Activated T-helper 1 cell treated with Interleukin-2 at 50 U/mL for 16 hours (primary cell): ENCODE measurements at places on chromosomes 13 and 19.

DNA sequence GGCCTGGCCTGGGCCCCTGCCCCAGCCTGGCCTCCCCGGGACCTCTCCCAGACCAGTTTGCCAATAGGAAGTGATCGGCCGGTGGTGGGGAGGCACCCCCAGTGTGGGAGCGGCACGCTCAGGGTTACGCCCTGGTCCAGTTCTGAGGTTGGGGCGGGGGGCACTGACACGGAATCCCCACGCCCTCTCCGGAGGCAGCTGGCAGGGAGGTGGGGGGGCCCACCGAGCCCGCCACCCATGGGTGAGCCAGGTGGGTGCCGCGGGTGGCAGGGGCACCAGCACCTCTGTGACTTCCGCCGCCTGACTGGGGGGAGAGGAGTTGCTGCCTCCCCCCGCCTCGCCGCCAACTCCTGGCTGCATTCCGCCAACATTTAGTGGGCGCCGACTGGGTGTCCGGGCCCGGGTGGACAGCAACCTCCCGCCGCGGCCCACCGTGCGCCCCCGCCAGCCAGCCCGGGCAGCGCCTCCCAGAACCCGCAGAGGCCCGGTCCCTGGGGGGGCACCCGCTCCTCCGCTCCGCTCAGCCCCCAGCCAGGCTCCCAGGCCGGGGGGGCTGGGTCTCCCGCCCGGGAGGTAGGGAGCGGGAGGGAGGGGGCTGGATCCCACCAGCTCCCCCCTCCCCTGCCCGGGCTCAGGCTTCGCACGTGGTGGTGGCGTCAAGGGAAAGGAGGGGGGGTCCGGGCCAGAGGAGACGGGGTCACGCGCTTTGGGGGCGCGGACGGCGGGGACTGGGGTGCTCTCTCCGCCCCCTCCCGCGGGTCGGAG lies 2.0 kb downstream of the ZBTB7A start:
- no peak for DNase-seq

DNA sequence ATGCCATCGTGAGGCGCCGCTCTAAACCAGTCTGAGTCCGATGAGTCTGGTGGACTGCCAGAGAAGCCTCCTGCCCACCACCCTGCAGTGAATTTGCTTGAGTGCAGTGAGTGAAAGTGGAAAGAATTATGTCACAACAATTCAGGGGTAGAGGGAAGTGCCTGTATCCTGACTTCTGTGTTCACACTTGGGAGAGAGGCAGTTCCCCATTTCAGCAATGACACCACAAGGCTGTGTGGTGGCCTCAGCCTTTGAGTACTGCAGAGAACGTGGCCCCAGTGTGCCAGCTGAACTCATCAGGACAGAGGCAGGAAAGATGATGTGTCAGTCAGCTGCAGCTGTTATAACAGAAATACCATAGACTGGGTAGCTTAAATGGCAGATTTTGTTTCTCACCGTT lies 155.6 kb downstream of the COG6 start:
- no peak for DNase-seq

GRCh38 chr13:113117911-113118260 lies 4.7 kb upstream of the F10 start:
- no peak for DNase-seq

GRCh38 chr19:31804668-31805067 lies 455.4 kb upstream of the TSHZ3 start:
- DNase-seq, result no peak

- no peak for DNase-seq
Observed at GRCh38 chr13:25806264-25806974, 245.4 kb downstream of the SHISA2 start.

GRCh38 chr13:101942535-101943157 lies 459.2 kb downstream of the FGF14 start:
- no peak for DNase-seq

GRCh38 chr13:102793611-102794355 lies 5.0 kb downstream of the POGLUT2 start:
- no peak for DNase-seq

GRCh38 chr13:90806016-90806615 lies 541.4 kb upstream of the MIR17HG start:
- no peak for DNase-seq

- peak; percentile 78 for DNase-seq
Observed at GRCh38 chr19:19145684-19146608, 7.7 kb upstream of the TMEM161A start.

- peak; percentile 52 for DNase-seq
Observed at GRCh38 chr19:1251330-1252220, 3.2 kb downstream of the MIDN start.

- no peak for DNase-seq
Observed at GRCh38 chr19:7674010-7675005, 2.6 kb upstream of the MCEMP1 start.

GRCh38 chr13:27005976-27006518 lies 165.6 kb downstream of the USP12 start:
- DNase-seq, result no peak

GRCh38 chr19:12639901-12640613 lies 26.5 kb downstream of the MAN2B1 start:
- peak; percentile 68 for DNase-seq

DNA sequence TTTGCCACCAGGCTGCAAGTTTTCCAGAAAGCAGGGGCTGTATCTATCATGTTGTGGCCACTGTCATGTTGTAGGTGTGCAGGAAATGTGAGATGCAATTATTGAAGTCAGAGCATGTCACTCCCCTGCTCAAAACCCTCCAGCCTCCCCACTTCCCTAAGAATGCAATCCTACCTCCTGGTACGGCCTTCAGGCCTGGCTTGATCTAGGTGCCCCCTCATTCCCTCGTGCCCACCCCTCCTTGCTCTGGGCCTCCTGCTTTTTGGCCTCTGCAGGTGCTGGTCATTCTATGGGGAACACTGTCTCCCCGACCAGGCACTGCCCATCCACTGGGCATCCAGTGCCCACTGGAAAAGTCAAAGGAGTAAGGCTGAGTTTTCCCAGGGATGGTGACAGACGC lies 28.5 kb upstream of the MATK start:
- DNase-seq, result no peak

GRCh38 chr13:28097503-28097902 lies 2.9 kb downstream of the FLT3 start:
- no peak for DNase-seq

GRCh38 chr13:41961466-41961760 lies 504 bp upstream of the VWA8 start:
- no peak for DNase-seq

DNA sequence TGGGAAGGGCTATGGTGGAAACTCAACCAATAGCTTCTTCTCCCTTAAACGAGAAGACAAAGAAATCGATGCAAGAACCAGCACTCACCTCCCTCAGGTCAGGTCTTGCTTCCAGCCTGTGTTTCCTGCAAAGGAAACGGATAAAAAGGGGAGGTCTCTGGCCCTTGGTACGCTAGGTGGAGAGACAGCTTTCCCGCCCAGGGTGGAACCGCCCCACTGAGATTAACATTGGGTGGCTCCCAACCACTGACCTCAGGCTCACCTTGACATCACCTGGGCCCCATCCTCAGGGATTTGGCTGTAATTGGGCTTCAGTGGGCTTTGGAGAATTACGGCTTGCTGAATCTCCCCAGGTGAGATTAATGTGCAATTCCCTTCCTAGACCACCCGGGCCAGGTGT lies at the start of gene NLRP7:
Gene NLRP7, minus strand, starts transcription at position 150 of the 400 bp plus-strand sequence.
- DNase-seq, result no peak

DNA sequence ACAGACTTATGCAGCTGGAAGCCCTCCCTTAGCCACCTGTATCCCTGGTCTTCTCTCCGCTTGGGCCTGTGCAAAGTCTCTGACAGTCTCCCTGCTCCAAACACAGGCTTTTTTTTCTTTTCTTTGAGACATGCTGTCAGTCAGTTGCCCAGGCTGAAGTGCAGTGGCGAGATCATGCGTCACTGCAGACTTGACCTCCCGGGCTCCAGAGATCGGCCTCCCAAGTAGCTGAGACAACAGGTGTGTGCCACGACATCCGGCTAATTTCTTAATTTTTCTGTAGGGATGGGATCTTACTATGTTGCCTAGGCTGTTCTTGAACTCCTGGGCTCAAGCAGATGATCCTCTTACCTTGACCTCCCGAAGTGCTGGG lies 1.6 kb downstream of the MZF1 start:
- DNase-seq, result no peak

DNA sequence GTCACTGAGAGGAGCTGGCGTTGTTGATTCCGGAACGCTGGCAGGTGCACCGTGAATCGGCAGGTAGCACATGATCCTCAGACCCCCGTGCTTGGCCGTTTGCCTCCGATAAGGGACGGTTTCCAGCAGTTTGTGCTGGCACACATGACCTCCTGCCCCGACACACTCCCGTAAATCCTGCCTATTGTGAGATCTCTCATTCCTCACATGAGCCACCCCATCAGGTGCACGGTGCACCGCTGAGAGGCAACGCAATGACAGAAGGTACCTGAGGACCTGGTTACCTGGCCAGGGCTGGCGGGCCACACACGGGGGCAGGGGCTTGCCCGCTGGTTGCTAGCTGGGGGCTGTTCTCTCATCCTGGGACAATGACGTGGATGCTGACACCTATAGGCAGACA lies 2.1 kb upstream of the ADPRHL1 start:
- DNase-seq, result no peak

- DNase-seq, result no peak
Observed at GRCh38 chr13:111186305-111186935, 71.3 kb downstream of the ARHGEF7 start.

DNA sequence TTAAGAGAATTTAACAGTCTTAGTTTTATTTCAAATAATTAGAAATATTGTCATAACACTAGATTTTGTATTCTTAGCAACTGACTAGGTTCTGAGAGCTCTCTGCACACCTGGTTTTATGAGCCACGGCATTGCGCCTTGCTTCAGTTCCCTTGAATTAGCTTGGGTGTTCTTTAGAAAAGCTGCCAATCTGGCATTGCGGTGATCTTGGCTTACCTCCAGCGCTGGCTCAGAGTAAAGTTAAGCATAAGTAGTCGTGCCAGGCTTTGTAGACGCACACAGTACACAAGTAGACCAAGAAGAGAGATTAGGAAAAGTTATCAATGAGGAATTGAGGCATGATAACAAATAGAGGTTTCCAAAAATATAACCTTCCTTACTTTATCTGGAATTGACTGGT lies 45.7 kb downstream of the TPP2 start:
- DNase-seq, result no peak

- no peak for DNase-seq
Observed at GRCh38 chr13:52651897-52652195, 790 bp upstream of the SUGT1 start.

DNA sequence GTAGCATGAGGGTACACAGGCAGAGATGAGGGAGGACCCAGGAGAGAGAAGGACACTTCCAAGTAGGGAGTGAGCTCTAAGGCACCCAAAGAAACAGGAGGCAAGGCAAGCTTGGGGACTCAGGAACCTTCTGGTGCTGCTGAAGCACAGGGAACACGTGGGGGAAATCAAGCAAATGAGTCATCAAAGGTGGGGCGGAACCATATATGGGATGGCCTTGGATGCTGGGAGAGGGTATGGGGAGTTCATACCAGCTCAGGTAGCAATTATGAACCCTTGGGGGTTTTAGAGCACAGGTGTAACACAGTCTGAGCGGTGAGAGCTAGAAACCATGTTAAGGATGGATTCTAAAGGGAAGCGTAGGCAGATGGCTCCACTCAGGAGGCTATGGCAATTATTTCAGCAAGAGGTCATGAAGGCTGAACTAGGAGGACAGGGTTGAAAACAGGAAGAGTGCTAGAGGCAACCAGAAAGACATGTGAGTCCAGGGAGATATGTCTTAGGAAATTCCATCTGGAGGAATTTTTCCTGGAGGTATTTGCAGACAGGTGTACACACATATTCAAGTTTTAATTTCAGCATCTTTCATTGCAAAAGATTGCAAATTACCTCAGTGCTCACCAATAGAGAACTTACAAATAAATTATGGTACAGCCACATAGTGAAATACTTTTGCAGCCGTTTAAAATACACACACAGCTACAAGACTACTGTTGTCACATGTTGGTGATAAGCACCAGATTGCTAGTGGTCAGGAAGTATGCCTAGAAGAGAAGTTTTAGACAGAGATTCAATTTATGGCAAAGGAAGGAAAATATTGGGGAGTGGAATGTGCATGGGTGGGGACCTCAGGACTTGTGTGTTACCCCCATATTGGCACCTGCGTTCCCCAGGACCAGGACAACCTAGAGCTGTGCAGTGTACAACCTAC lies 77.0 kb downstream of the STARD13 start:
- no peak for DNase-seq

- DNase-seq, result no peak
Observed at GRCh38 chr13:97781891-97782305, 171.6 kb upstream of the IPO5 start.

- DNase-seq, result no peak
Observed at GRCh38 chr19:48469934-48470680, 938 bp downstream of the CYTH2 start.

DNA sequence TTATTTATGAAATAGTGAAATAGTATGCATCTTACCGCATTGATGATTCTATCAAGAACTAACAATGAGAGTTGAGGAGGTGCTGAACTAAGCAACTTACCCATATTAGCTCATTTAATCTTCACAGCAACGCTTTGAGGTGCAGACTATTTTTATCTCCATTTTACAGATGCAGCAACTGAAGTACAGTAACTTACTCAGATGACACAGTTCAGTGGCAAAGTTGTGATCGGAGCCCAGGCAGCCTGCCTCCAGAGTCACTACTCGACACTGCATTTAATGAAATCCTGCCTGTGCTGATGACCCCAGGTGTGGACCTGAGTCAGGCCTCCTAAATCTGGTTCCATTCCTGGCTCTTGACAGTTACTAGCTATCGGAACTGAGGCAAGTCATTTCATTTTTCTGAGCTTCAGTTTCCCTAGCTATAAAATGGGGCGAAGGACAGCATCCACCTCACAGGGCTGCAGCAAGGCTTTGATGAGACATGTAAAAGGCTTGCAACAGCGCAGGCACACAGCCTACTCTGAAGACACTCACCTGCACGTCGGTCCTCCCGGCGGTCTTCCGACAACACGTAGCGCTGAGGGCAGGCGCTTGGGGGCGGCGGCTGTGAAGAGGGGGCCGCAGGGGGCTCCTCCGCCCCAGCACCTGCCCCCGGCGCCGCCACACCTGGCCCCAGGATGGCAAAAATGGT lies 1.5 kb downstream of the MYPOP start:
- DNase-seq, result no peak

- DNase-seq, result no peak
Observed at GRCh38 chr19:23925285-23925684, 10.6 kb downstream of the ZNF726 start.

- DNase-seq, result no peak
Observed at GRCh38 chr13:103255587-103256301, 189.5 kb upstream of the SLC10A2 start.

- peak; percentile 70 for DNase-seq
Observed at GRCh38 chr19:543910-544608, at the start of gene GZMM. Gene GZMM (plus strand): TSS chr19:544053. CDS start chr19:544072, 19 bp downstream.

- DNase-seq, result no peak
Observed at GRCh38 chr13:103542648-103543047, 476.4 kb upstream of the SLC10A2 start.
